ENCODE measurements at places on chromosomes 7 and 10.

DNA sequence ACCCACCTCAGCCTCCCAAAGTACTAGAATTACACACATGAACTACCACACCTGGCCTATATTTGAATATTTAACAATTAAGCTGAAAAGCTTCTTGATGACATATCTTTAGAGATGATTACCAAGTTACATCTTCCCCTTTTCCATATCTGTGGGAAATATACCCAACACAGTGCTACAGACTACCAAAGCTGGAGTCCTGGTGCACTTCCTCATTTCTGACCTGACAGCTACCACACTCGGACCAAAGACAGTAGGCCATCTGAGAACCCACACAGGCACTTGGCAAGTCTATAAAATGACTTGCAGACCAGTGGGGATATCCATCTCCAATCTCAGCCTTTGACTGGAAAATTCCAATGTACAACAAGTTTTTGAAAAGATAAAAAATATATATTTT lies 270.4 kb upstream of the KLF14 start:
- no peak for DNase-seq

- DNase-seq, result no peak
These were observed 4.9 kb upstream of the KAT6B start for GRCh38 chr10:74821501-74821900.

DNA sequence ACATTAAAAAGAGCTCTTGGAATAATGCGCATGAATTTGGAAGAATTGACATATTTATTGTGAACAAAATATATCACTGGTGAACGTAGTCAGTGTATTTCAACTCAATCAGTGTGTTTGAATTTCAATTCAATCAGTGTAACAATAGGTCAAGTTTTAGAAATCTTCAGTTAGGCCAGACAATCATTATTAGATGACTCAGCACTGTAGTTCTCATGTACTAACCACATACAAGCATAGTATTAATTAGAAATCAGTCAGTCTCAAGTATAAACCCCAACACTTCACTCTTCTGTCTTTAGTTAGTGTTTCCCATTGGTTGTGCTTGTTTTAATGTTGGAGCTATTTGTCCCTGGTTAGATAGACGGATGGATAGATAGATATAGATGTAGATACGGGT lies 1247.9 kb downstream of the NXPH1 start:
- DNase-seq, result no peak

DNA sequence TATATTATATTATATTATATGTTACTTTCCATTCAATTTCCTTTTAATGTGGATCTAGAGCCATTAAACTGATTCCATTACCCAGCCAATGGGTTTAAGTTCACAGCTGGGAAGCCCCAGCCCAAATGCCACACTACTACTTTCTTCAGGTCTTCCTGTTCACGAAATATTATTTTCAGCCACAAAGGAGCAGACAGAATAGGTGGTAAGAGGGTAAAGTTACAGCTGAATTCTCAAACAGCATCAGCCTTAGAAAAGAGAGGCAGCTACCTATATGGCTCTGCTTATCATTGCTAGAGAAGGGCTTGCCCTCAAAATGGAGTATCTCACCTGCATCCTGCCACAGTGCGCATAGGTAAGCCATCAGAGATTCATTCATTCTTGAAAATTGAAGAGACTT lies 128.3 kb downstream of the ITGA8 start:
- DNase-seq, result no peak

DNA sequence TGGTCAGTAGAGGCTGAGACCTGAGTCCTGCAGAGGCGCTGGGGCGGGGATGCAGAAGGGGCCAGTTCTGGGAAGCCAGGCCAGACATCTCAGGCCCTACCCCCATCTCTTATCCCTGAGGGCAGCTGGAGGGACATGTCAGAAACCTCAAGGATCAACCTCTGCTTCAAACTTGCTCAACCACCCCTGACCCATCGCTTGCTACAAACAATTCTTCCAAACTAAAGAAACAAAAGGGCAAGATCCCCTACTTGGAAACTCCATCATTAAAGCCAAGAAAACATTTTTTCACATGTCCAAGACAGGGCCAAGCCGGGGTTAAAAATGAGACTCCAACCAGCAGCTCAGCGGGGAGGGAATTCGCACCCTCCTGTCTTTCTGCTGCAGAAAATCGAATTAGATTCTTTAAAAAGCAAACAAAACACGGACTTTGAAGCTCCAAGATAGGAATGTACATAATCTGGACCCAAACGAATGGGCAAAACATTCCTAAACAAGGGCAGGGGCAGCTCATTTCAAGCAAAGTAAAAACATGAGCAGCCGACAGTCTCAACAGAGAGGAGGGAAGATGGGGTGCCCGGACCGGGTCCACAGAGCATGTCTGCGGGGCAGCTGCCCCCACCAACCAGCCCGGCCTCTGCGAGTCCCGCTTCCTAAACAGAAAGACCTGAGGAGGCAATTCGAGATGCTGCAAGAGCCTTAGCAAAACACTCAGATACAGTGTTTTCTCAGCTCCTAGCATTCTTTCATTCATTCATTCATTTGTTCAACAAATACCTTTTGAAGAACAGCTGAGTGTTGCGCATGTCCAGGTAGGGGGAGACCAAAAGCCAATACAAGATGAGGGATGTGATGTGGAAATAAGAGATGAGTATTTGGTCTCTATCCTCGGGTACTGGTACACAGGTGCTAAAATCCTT lies 44.8 kb downstream of the CHST15 start:
- DNase-seq, result no peak

- DNase-seq, result no peak
These were observed 44.4 kb downstream of the TSPAN15 start for GRCh38 chr10:69495666-69496065.

DNA sequence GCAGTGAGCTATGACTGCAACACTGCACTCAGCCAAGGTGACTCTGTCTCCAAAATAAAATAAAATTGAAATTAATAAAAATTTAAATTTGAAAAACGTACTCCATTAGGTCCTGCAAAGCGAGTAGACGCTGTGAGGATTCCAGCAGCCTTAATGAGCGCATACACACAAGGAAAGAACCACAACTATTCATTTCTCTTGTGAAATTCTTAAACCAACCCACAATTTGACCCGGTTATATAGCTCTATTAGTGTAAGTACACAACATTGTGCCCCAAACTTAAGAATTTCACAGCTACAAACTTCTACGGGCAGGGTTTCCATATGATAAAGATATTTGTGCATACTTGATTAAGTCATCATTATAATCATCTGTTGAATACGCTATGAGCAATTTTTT lies 84.4 kb downstream of the PARD3 start:
- no peak for DNase-seq

- DNase-seq, result no peak
These were observed 39.9 kb downstream of the PWWP2B start for GRCh38 chr10:132436861-132437410.

GRCh38 chr10:86079088-86079487 lies 287.5 kb downstream of the GRID1 start:
- DNase-seq, result no peak

GRCh38 chr10:132420981-132421846 lies 24.2 kb downstream of the PWWP2B start:
- peak; percentile 35 for DNase-seq

DNA sequence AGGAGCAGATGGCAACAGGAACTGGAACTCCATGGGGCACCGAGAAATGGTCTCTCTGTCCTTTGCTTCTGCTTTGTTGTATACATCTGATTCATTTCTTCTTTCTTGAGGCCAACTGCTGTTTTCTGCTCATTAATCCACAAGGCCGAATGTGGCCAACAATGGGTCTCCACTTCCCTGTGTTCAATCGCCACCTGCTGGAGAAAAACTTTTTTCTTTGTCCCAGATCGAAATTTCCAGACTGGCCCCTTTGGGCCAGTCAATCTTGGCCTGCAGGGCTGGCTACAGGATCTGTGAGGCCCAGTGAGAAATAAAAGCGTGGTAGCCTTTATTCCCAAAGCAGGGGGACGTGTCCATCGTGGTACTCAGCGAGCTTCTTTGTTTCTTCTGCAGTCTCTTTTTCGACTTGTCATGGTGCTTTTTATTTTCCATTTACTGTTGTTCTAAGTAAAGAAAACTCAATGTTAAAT lies 58.8 kb downstream of the PARP12 start:
- peak; percentile 53 for DNase-seq

- no peak for DNase-seq
These were observed 72.9 kb upstream of the PODXL start for GRCh38 chr7:131629217-131629882.

DNA sequence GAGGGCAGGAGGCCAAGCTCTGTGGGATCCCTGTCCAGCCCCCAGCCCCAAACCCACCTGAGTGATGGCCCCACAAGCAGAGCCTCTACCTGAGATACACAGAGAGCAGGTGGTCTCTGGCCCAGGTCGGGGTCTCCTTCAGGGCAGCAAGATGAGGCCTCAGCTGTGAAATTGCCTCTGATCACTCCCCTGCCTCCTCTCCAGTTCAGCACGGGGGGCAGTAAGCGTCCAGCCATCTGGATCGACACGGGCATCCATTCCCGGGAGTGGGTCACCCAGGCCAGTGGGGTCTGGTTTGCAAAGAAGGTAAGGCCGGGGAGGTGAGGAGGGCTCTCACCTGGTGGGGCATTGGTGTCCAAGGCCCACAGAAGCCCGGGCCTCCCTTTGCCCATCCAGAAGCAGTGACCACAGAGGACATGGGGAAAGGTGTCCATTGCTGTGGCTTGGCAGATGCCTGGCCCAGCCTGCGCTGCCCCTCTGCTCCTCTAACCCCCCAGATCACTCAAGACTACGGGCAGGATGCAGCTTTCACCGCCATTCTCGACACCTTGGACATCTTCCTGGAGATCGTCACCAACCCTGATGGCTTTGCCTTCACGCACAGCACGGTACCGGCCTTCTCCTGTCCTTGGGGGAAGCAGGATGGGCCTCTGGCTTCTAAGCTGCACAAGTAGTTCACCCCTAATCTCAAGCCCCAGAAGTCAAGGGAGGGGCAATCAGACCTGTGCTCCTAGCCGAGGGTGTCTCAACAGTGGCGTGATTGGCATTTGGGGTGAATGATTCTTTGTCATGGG lies 3.1 kb downstream of the CPA1 start:
- no peak for DNase-seq

DNA sequence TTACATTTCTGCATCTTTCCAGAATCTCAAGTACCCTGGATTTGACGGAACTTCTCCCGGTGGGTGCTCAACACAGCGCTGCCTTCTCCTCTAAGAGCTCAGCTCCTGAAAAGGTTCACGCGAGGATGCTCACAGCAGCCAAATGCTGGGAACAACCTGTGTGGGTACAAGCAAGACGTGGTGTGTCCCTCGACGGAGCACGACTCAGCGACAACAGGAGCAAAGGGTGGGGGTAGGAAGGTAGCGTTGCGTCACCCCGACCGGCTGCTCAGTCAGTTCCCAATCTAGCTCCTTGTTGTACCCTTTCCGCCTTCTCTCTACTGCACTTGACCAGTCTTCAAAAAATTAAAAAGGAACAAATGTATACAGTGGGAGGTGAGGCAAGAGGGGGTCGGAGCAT lies 117.3 kb downstream of the PTPRN2 start:
- DNase-seq, result no peak

- DNase-seq, result no peak
These were observed 939.6 kb downstream of the NRG3 start for GRCh38 chr10:82814635-82815034.

GRCh38 chr7:120725376-120726039 lies 132.4 kb downstream of the TSPAN12 start:
- peak; percentile 0 for DNase-seq

DNA sequence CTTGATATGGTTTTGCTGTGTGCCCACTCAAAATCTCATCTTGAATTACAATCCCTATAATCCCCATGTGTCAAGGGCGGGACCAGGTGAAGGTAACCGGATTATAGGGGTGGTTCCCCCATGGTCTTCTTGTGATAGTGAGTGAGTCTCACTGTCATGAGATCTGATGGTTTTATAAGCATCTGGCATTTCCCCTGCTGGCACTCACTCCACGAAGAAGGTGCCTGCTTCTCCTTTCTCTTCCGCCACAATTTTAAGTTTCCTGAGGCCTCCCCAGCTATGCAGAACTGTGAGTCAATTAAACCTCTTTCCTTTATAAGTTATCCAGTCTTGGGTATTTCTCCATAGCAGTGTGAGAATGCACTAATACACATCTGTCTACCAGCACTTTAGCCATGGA lies 109.5 kb upstream of the SDK1 start:
- DNase-seq, result no peak

DNA sequence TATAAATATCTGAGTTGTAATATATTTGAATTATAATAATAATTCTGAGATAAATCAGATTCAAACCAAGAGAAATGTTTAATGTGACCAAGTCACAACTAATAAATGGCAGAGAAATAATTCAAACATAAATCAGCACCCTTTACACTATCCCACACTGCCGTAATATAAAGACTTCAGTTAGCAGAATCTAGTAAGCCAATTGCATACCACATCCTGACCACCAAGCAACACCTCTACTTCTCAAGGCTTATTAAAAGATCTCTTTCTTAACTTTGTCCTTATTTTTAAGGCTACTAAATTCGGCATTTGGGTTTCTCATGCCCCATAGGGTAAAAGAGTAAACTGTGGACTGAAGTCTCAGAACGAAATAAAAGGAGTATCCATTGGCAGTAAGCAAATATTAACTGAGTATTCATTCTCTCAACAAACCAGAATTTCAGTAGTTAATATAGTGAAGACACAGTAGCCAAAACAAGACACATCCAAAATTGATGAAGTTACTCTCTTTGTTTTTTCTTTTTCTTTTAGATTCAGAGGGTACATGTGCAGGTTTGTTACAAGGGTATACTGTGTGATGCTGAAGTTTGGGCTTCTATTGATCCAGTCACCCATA lies 14.8 kb downstream of the ACBD5 start:
- peak; percentile 43 for DNase-seq

- DNase-seq, result no peak
These were observed 91.5 kb downstream of the MCU start for GRCh38 chr10:72783410-72783833.

GRCh38 chr10:3264161-3264761 lies 91.7 kb upstream of the PITRM1 start:
- DNase-seq, result no peak

DNA sequence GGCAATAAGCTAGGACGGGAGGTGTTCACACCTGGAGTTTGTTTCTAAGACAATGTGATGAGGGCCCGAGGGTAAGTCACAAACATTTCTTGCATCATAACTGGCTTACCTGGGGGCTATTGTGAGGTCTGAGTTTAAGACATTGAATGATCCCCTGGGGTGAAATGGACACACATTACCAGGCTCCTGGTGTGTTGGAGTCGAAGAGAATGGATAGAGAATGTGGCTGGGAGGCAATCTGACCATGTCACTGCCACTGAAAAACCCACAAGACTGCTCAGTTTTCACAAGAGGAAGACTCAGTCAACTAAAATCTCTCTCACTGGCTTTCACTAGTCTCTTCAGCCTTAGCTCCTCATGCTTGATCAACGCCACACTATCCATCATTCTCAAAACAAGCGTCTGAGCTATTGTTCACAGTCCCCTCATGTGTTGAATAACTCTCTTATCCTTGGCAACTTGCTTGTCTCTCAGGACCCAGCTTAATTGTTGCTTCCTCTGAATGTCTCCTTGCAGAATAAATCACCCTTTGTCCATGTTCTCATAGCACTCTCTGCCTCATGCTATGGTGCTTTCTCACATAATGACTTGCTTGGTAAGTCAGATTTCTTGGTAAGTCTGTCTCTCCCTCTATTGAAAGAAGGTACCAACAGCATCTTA lies at the start of gene C10orf120:
Gene C10orf120, minus strand, starts transcription at position 51 of the 660 bp plus-strand sequence. CDS start 56 bp downstream, outside the sequence.
- no peak for DNase-seq

GRCh38 chr7:111846898-111847297 lies 284.6 kb upstream of the IMMP2L start:
- no peak for DNase-seq

All from CD4-positive, alpha-beta T cell treated with Interleukin-10 for 1 hour (primary cell).